ENCODE measurements at places on chromosomes 2 and 18.

DNA sequence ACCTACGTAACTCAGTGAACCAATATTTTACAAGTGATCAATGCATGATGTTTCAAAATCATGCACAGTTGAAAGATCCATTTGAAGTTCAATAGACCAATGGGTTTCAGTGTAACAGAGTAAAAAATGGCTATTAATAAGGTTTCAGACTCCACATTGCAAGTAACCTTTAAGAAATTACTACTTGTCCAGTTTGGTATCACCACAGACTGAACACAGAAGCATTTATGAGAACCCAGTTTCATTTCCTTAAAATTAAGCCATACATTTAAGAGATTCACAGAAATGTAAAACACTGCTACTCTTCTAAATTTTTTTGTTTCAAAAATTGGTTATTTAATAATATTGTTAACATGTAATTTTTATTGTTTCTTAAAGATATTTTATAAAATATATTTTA, 98.9 kb upstream of the CHRNA1 start:
- DNase-seq: no peak

DNA sequence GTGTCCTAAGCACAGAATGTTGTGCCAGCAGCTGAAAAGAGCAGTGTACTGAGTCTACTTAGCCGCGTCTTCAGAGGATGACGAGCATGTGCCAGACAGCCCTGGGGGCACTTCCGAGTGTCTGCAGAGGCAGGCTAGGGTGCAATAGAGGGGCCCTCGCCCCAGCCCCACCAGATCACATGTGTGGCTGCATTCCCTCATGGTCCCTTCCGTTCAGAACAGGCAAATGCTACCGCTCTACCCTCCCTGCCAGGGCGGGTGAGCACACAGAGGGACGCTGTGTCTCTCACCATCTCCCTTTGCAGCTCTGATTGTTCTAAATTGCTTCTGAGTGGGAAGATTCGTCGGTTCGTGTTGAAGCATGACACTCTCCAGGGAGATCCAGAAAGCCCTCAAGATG, 212.2 kb upstream of the RAB12 start:
- no peak for DNase-seq

DNA sequence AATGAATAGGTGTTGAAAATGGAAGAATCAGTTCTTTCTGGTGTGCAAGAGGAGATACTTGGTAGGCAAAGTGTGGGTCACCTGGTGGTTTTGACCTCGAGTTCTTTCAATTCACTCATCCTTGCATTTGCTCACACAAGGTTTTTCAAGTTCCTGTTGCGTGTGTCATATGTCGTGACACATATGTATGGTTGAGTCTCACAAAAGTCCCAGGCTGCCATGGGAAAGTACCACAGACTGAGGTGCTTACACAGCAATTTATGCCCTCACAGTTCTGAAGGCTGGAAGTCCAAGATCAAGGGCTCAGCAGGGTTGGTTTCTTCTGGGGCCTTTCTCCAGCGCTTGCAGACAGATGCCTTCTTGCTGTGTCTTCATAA, 64.4 kb downstream of the NCK2 start:
- DNase-seq: no peak

DNA sequence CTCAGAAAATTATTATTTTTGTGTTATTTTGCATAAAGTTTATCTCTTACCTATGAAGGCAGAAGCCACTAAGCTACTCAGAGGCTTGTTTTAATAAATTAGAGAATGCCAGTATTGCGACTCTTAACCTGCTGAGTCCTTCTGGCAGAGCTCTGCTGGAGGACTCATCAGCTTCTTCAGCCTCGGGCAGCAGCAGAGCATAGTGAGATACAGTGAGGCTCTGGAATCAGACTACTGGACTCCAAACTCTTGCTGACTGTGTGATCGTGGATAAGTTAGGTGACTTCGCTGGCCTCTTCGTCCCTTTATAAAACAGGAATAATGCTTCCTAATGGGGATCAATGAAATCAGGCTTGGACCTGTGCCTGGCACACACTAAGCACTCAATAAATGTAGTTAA, 1.7 kb downstream of the PTRHD1 start:
- no peak for DNase-seq

- no peak for DNase-seq
Measured at GRCh38 chr2:207283356-207283755, 117.6 kb upstream of the KLF7 start.

GRCh38 chr2:174618179-174618578, 20.6 kb upstream of the WIPF1 start:
- no peak for DNase-seq

DNA sequence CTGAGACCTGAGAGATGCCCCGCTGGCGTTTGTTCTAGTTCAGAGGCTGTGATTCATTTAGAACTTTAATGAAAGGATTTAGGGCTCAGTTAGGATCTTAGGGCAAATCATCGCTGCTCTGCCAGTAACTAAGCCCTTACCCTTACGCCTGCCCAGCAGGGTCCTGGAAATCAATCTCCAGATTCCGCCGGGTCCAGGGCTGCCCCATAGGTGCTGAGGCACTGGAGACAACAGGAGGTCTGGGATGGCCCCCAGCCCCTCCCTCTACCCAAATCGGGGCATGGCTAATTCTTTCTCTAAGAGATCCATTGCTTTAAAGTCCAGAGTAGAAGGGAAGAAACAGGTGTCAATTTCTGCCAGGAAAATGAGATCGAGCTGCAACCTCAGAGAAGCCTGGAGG, 83.1 kb downstream of the SDC1 start:
- DNase-seq: no peak

- peak; percentile 92 for DNase-seq
Measured at GRCh38 chr18:55275039-55275901, 312.7 kb downstream of the TCF4 start.

DNA sequence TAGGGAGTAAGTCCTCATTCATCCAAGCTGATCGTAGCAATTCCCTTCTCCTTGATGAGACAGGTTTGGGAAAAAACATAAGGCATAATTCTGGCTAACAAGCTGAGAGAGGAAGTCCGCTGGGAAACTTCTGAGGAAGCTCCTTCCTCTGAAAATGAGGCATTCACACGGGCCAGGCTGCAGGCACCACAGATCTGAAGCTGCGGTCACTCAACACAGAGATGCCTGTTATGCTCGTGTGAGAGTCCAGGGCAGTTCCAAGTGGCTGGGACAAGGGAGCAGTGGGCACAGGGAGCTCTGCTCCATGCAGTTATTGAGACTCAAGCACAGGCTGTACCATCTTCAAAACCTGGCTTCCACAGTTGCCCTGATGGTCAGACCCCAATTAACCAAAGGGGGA, 200.9 kb upstream of the ID2 start:
- DNase-seq: no peak

GRCh38 chr18:73101977-73102376, 234.2 kb upstream of the NETO1 start:
- DNase-seq: no peak

- no peak for DNase-seq
Measured at GRCh38 chr2:29723255-29724001, 198.0 kb downstream of the ALK start.

DNA sequence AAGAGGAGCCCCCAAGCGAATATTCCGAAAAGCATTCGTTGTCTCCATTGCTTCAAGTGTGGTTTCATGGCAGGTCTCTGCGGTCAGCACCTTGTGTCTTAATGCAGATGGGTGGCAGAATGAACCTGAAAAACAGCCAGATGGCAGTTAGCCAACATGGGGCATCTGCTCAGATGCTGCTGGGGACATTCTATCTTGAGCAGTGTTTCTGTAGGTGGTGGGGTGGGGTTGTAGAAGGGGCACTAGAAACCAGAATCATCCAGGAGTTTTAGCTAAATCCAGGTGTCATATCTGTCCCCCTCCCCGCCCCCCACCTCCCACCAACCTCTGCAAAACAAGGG, 42.1 kb downstream of the ST6GAL2 start:
- DNase-seq: no peak

DNA sequence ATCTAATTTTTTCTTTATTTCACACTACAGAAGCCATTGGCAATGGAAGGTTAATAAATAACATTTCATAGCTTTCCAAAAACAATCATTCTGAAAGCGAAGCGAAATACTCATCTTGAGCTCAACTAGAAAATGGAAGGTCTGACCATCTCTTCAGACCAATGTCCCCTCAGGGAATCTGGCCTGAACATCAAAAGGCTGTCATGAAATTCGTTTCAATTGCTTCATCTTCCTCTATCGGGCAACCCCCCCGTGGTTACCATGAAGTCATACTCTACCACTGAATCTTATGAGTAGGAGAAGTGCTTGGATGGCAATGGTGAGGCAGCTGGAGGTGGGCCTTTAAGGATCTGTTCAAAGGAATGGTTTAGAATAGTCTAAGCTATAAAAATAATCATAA, 22.9 kb upstream of the CYTIP start:
- no peak for DNase-seq

- no peak for DNase-seq
Measured at GRCh38 chr2:4597400-4597799, 894.0 kb downstream of the DCDC2C start.

GRCh38 chr2:173240083-173240482, 114.6 kb upstream of the CDCA7 start:
- DNase-seq: no peak

GRCh38 chr18:74840492-74841167, 243.0 kb downstream of the ZNF407 start:
- peak; percentile 41 for DNase-seq
